ENCODE measurements at places on chromosomes 2 and 18.

GRCh38 chr2:40872580-40872979, 420.7 kb upstream of the SLC8A1 start:
- no peak for DNase-seq

DNA sequence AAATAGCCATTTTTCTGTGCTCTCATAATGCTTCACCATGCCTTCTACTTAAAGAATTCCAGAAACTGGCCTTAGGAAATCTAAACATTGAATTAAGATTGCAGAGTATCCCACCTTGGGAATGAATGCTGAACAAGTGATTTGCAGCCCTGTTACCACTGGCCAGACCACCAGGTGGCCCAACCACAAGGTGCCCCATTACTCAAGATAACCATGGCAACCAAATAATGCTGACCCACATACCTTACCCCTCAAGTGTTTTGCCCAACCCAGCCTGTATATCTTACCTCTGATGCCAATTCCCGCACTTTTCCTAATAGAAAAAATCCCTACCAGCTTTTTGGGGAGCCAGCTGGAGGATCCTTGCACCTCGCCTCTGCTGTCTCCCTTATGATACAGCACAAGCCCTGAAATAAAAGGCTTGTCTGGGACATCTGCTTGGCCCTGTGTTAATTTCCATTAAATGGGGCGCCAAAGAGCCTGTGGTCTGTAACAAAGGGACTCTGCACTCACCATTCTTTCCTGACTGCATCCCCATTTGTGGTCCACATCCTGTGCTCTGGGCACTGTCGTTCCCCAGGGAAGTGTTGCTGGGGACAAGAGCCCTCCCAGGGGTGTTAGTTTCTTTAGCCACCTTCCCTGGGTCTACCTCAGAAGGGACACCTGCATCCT, 17.3 kb upstream of the KCNF1 start:
- DNase-seq, result no peak

DNA sequence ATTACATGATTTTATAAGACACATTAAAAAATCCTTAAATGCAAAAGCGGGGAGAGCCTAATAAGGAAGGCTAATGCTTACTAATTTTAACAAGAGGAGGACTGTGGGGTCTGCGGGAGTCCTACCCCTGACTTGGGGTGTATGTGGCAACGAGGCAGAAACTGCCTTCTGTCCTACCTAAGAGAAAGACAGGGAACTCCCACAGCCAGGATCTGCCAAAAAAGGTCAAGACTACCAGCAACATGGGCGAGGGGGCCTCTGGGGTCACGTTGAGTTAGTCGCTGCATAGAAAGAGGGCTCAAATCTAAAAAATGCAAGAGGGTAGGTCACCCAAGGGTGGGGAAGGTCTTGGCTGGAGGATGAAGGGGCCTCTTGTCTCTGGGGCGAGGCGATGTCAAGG, 529 bp upstream of the AMER3 start:
- no peak for DNase-seq

GRCh38 chr2:238465487-238466242, 38.9 kb downstream of the ASB1 start:
- DNase-seq, result no peak

Data from activated gamma-delta T cell treated with anti-CD3 and anti-CD28 coated beads, Interleukin-2, amount 50 U/mL, for 16 hours (primary cell).